ENCODE measurements at places on chromosomes 1 and 21.
A peak's percentile ranks its signal among the peaks of the same experiment; 100 is the strongest.

GRCh38 chr1:172742599-172743500 lies 83.9 kb downstream of the FASLG start:
- no peak for DNase-seq

DNA sequence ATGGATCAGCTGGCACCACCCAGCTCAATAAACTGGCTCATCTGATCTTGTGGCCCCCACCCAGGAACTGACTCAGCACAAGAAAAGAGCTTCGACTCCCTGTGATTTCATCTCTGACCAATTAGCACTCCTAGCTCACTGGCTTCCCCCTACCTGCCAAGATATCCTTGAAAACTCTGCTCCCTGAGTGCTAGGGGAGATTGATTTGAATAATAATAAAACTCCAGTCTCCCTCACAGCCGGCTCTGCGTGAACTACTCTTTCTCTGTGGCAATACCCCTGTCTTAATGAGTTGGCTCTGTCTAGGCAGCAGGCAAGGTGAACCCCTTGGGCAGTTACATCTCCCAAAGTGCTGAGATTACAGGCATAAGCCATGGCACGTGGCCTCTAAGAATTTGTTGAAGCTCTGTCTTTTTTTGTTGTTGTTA lies 11.8 kb upstream of the RHBDL2 start:
- DNase-seq: no peak

- DNase-seq: no peak
Measured at GRCh38 chr1:36253161-36253862, 29.1 kb downstream of the THRAP3 start.

DNA sequence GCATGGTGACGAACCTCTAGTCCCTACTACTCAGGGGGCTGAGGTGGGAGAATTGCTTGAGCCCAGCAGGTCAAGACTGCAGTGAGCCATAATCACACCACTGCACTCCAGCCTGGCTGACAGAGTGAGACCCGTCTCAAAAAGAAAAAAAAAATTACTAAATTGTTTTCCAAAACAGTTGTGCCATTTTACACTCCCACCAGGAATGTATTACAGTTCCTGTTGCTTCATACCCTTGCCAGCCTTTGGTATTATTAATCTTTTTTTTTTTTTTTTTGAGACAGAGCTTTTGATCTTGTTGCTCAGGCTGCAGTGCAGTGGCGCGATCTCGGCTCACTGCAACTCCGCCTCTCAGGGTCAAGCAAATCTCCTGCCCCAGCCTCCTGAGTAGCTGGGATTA lies 55.9 kb downstream of the RPS6KA1 start:
- no peak for DNase-seq

DNA sequence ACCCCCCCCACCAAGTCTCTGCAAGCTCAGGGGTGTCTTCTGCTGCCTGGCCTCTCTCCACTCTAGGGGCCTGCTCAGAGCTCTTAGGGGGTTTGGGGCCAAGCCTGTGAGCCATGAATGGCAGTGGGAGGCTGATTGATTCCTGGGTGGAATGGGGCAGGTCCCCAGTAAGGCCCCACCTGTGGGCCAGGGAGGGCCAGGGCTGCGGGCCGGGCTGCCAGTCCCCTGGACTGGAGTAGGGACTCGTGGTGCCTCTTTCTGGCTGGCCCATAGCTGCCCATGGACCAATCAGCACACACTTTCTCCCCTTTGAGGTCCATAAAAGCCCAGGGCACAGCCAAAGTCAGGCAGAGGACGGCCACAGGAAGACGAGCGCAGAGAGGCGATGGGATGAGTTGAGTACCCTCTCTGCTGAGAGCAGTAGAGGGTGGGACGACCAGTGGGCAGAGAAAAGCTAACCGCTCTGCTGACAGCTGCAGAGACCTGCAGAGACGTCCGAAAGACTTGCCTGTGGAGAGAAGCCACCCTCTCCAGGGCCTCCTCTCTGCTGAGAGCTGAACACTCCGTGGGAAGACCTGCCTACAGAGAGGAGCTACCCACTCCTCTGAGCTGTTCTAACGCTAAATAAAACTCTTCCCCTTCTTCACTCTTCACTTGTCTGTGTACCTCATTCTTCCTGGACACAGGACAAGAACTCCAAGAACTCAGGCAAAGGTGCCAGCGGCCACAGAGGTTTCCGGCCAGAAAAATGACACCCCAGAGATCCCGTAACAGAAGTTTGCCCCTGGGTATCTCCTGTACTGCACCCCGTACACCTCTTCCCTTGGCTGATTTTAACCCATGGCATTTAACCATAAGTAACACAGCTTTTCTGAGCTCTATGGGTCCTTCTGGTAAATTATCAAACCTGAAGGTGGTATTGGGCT lies 38.2 kb upstream of the TARDBP start:
- no peak for DNase-seq

GRCh38 chr1:56993475-56993874 lies 27.7 kb upstream of the C8B start:
- DNase-seq: no peak

GRCh38 chr1:110591956-110592355 lies 14.2 kb downstream of the KCNA2 start:
- DNase-seq: no peak

DNA sequence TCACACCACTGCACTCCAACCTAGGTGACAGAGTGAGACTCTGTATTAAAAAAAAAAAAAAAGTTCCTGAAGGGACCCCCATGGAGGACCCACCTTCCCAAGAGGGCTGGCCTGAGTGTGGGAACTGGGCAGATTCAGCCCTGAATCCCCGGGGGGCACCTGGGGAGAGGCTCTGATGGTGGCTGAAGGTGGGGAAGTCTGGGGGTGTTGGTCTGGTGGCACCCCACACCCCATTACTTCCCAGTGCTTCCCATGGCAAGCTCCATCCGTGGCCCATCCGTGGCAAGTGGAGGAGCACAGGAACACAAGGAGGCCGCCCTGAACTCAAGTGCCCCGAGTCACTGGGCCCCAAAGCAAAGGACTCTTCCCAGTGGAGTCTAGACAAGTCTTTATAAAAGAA lies 778 bp upstream of the TNFRSF25 start:
- no peak for DNase-seq

- no peak for DNase-seq
Measured at GRCh38 chr1:160806109-160806665, 10.2 kb downstream of the LY9 start.

DNA sequence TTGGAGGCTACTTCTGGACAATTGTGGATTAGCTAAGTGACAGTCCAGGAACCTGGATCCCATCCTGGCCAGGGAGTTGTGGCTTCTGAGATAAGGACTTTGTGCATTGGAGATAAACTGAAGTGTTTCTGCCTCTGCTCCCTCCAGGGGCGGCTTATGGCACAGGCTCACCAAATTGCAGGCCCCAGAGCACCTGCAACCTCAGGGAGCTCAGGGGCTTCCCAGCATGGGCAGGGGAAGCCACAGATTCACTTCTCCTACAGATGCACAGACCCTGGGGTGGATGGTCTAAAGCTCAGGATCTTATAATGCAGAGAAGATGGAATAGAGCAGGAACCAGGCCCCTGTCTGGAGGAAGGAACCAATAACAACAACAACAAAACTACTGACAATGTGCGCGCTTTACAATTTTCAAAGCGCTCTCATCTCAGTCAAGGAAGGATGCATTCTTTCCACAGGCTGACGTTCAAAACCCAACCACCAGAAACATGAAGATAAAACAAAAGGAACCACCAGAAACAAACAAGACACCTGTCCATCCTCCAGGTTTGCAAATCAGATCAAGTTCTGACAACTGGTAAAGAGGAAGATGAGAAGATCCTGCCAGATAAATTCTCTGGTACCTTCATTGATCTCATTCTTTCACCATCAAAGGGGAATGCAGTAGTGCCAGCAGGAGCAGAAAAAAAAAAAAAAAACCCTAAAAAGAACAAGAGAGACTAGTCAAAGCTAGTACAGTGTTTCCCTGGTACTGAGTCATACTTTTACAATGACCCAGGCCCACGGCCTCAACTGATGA lies 121.0 kb upstream of the IRF2BP2 start:
- peak; percentile 20 for DNase-seq

DNA sequence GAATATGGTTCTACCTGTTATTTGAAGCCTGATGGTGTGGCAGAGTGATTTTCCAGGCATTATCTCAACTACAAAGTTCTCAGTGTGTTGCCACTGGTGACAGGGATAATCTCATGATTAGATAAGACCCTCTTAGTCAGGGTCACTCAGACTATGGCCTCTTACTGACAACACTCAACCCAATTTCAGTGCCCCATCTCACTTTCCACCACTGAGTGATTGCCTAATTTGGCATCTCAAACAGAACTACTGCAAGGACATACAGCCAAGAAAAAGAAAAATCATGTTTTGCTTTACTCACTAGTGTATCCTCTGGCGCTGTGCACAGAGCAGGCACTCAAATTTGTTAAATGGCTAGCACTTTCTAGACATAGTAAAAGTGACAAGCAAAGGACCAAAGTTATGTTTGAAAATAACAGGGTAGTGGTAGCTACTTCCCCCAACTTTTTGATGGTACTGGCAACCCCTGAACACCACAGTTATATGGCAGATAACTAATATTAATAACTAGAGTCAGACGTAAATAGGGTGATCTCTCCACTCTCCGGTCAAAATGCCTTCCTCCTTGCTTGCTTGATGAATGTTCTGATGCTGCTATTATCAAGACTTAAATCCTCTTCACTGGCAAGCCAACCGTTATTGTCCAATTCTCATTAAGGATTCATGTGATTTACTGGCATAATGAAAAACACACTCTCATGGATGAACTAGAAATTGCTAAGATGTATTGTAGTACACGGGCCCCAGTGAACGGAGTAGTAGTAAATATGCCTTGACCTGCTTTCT lies 37.1 kb upstream of the SLC30A10 start:
- no peak for DNase-seq

GRCh38 chr1:4171480-4172450 lies 271.7 kb upstream of the C1orf174 start:
- DNase-seq: no peak

GRCh38 chr1:226682871-226683814 lies 55.9 kb downstream of the ITPKB start:
- DNase-seq: no peak

- DNase-seq: no peak
Measured at GRCh38 chr1:5598824-5599395, 393.3 kb downstream of the NPHP4 start.

- peak; percentile 43 for DNase-seq
Measured at GRCh38 chr1:15848143-15848928, 829 bp downstream of the SPEN start.

DNA sequence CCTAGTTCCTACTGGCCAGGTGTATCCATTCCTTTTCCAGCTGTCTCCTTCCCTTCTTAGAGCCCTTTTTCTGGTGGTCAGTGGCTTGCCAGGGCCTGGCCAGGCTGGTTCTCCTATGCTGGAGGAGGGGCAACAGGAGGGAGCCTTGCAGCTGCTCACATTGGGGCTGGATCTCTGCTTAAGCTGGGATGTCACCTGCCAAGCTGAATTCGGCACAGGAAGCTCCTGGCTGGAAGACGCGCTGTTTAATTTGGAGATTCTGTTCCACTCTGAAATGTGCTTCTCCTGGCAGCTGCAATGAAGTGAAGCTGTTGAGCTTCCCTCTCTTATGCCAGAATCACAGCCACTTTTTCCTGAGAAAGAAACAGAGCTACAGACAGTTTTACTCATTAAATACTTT lies 56.0 kb upstream of the POU3F1 start:
- DNase-seq: no peak

GRCh38 chr1:197173571-197174507 lies 27.4 kb upstream of the ASPM start:
- no peak for DNase-seq

- DNase-seq: no peak
Measured at GRCh38 chr1:211231873-211232272, 27.3 kb upstream of the RCOR3 start.

DNA sequence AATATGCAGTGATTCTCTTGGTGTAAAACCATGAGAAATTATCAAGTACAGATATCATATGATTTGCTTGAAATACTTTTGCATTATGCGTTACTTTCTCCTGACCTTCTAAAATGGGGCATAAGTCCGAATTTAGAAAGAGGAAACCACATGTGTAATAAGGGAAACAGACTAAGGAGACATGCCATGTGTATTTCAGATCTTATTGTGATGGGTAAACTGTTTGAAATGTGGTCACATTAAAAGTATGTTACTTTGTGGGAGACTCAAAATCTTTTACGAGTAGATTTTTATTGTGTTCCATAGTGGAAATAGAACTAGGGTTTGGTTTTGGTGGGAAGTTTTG lies 173.0 kb downstream of the NFIA start:
- DNase-seq: no peak

- no peak for DNase-seq
Measured at GRCh38 chr1:37400466-37401225, 73.7 kb upstream of the ZC3H12A start.

- DNase-seq: no peak
Measured at GRCh38 chr1:77565321-77565720, 117.1 kb downstream of the ZZZ3 start.

DNA sequence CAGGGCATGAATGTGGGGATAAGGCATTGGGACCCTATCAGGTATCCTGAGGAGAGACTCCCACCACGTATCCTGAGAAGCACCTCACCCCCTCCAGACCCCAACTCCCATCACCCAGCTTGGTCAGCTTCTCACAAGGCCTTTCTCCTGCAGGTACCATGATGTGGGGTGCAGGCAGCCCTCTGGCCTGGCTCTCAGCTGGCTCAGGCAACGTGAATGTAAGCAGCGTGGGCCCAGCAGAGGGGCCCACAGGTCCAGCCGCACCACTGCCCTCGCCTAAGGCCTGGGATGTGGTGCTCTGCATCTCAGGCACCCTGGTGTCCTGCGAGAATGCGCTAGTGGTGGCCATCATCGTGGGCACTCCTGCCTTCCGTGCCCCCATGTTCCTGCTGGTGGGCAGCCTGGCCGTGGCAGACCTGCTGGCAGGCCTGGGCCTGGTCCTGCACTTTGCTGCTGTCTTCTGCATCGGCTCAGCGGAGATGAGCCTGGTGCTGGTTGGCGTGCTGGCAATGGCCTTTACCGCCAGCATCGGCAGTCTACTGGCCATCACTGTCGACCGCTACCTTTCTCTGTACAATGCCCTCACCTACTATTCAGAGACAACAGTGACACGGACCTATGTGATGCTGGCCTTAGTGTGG lies 1.3 kb downstream of the GPR3 start:
- no peak for DNase-seq

DNA sequence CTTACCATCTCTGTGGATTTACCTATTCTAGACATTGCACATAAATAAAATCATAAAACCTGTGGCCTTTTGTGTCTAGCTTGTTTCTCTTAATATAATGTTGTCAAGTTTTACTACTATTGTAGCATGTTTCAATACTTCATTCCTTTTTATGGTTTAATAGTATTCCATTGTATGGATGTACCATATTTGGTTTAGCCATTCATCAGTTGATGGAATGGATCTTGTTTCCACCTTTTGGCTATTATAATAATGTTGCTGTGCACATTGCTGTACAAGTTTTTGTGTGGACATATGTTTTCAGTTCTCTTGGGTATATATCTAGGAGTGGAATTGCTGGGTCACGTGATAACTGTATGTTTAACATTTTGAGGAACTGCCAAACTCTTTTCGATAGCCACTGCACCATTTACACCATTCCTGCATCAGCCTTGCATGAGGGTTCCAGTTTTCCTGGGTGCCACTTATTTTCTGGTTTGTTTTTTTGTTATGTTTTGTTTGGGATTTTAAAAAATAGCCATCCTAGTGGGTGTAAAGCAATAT lies 66.9 kb downstream of the RNF220 start:
- no peak for DNase-seq

- no peak for DNase-seq
Measured at GRCh38 chr1:85289207-85289847, 12.9 kb upstream of the BCL10 start.

Measured in stimulated activated CD4-positive, alpha-beta T cell treated with anti-CD3 and anti-CD28 coated beads, Interleukin-12 subunit alpha, Interleukin-12 subunit beta, amount 100 ng/mL, for 4 hours (primary cell).